ENCODE measurements at places on chromosomes 2 and 18. TPM values are rescaled to one million over a fixed set of nuclear protein-coding genes. Genes with fewer than 3 reads are reported as not detected.

GRCh38 chr2:16716944-16717343, 51.3 kb upstream of the CYRIA start:
- no peaks in the 10 kb centered on the region for H3K36me3 ChIP-seq
- no peak overlapping the region for H3K27ac ChIP-seq
- peaks cover 9% of the 10 kb centered on the region for H3K4me1 ChIP-seq
- H3K27me3 ChIP-seq, result no peaks in the 10 kb centered on the region
- no peak overlapping the region for H3K4me3 ChIP-seq
- no peak for DNase-seq

DNA sequence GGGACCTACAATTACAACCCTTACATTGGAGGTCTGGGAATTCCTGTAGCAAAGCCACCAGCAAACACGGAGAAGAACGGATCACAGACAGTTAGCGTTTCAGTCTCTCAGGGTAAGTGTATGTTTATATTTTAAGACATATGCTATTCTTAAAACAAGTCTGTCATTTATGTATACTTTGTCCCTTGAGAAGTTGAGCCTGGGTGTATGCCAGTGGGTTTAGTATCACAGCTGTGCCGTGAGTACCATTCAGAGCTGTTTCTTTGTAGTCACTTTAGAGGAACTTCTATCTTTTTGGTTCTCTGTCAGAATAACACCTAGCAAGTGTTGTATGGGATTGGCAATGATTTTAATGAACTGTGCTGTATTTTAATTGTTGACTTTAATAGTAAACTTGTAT, 125.6 kb downstream of the BIRC6 start:
- H3K27ac ChIP-seq, result no peak overlapping the region
- no peaks in the 10 kb centered on the region for H3K4me1 ChIP-seq
- no peaks in the 10 kb centered on the region for H3K27me3 ChIP-seq
- no peak for DNase-seq
- H3K36me3 ChIP-seq, result peaks cover 90% of the 10 kb centered on the region

GRCh38 chr2:180709392-180710145, 270.8 kb upstream of the UBE2E3 start:
- H3K4me3 ChIP-seq, result no peak overlapping the region
- H3K27ac ChIP-seq, result no peak overlapping the region
- H3K36me3 ChIP-seq, result no peaks in the 10 kb centered on the region
- no peaks in the 10 kb centered on the region for H3K4me1 ChIP-seq
- no peak for DNase-seq

Gene IKZF2
- 9.5 TPM for total RNA-seq

Gene INHA
- 0.95 TPM for total RNA-seq

Gene PTPN4
- total RNA-seq, result 52.6 TPM

GRCh38 chr2:237574894-237575868, 8.8 kb downstream of the PRLH start:
- DNase-seq, result no peak
- H3K36me3 ChIP-seq, result peaks cover 55% of the 10 kb centered on the region
- no peak overlapping the region for H3K4me3 ChIP-seq
- no peak overlapping the region for H3K27ac ChIP-seq

Gene ACMSD
- not detected for total RNA-seq

- peak overlapping the region; percentile 36 for H3K27ac ChIP-seq
- H3K36me3 ChIP-seq, result no peaks in the 10 kb centered on the region
- no peaks in the 10 kb centered on the region for H3K27me3 ChIP-seq
- no peak overlapping the region for H3K4me3 ChIP-seq
- DNase-seq, result no peak
Observed at GRCh38 chr2:96788442-96789244, 27.4 kb upstream of the CNNM3 start.

Gene DCDC2C
- total RNA-seq, result not detected

Gene ABCG5
- not detected for total RNA-seq

GRCh38 chr2:15733867-15734673, 142.4 kb downstream of the DDX1 start:
- peaks cover 7% of the 10 kb centered on the region for H3K4me1 ChIP-seq
- no peak overlapping the region for H3K4me3 ChIP-seq
- peaks cover 89% of the 10 kb centered on the region for H3K27me3 ChIP-seq

DNA sequence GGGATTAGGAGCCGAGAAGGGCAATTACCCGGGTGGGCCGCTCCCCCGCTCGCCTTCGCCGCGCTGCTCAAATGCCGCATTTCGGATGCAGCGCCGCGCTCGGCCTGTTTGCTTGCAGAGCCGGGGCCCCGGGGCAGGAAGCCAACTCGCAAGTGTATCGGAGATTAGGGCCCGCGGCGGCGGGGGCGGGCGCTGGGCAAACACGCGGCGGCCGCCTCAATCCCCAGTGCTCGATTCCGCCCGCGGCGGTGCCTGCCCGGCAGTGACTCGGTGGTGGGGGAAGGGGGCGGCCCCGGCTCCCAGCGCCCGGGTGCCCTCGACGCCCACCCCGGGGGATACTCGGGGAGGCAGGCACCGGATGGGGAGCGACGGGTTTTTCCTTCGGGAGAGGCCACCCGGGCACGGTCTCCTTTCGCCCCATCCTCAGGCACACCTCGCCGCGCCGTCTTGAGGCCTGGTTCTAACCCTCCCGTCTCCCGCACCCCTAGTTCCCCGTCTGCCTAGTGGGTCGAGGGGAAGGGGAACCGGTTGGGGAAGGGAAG, 26.6 kb upstream of the NOTO start:
- H3K4me3 ChIP-seq, result peak overlapping the region; percentile 91
- H3K4me1 ChIP-seq, result no peaks in the 10 kb centered on the region
- H3K36me3 ChIP-seq, result no peaks in the 10 kb centered on the region
- DNase-seq, result peak; percentile 88
- H3K27ac ChIP-seq, result no peak overlapping the region

GRCh38 chr2:177545981-177546585, 153.5 kb downstream of the AGPS start:
- H3K27me3 ChIP-seq, result no peaks in the 10 kb centered on the region
- H3K4me1 ChIP-seq, result no peaks in the 10 kb centered on the region
- peaks cover 10% of the 10 kb centered on the region for H3K36me3 ChIP-seq
- DNase-seq, result no peak
- no peak overlapping the region for H3K4me3 ChIP-seq

- H3K4me3 ChIP-seq, result no peak overlapping the region
- H3K36me3 ChIP-seq, result no peaks in the 10 kb centered on the region
- DNase-seq, result no peak
- no peaks in the 10 kb centered on the region for H3K4me1 ChIP-seq
- no peak overlapping the region for H3K27ac ChIP-seq
Observed at GRCh38 chr2:169765523-169765922, 31.9 kb downstream of the KLHL23 start.

Gene RESP18
- not detected for total RNA-seq

Gene TXNDC2
- total RNA-seq, result not detected

Gene PAIP2B
- 21.2 TPM for total RNA-seq

DNA sequence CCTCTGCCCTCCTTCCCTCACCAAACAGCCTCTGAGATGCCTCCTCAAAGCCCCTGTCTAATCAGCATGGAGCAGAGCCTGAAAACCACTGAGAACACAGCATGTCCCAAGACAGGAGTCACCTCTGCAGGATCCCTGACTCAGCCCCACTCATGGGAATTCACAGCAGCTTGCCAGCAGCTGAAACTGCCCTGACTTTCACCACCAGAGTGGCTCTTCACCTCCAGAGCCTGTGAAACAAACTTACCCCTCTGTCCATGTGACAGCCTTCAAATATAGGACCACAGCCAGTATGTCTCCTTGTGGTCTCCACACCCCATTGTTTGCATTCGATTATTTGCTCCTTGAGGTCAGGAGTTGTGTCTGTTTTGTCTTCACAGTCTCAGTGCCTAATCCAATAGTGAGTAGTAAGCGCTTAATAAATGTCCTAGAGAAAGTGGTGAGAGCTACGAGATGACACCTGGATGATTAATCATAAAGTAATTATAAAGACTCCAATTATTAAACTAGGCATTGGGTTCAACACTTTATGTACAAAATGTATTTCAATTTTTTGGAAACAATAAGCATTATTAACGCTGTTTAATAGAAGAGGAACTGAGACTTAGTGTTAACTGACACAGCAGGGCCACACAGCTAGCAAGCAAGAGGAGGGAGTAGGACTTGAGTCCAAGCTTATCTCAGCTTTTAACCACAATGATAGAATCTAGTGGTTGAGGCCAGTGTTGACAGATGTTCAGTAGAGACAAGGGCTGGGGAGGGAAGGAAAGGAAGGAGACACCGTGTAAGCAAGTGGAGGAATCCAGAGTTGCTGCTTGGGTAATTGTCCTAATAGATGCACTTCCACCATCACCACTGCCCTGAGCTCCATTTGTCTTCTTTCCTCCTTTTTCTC, 358.7 kb upstream of the TNP1 start:
- H3K27me3 ChIP-seq, result no peaks in the 10 kb centered on the region
- H3K27ac ChIP-seq, result no peak overlapping the region
- peaks cover 3% of the 10 kb centered on the region for H3K4me1 ChIP-seq
- no peak for DNase-seq
- H3K4me3 ChIP-seq, result no peak overlapping the region

Gene ECEL1
- 1.6 TPM for total RNA-seq

Gene PLGLB2
- total RNA-seq, result 0.64 TPM

DNA sequence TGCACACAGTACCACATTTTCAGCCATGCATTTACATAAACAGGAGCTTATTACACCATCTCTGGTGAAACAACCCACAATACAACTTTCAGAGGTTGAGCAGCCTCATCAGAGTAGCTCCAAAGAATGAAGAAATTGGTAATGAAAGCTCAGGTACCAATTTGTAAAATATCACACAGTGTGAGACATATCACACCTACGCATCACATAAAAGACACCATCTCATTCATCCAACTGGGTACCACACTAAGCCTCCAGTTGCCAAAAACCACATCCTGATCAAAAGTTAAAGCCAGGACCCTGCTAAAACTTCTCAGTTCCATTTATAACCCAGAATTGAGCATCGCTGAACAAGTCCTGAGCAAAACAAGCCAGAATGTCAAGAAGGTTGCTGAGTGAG, 4.6 kb downstream of the TMEM163 start:
- no peak overlapping the region for H3K4me3 ChIP-seq
- no peaks in the 10 kb centered on the region for H3K4me1 ChIP-seq
- no peaks in the 10 kb centered on the region for H3K36me3 ChIP-seq
- H3K27me3 ChIP-seq, result peaks cover 71% of the 10 kb centered on the region
